ENCODE measurements at places on chromosomes 12 and 14.

- DNase-seq: no peak
Measured at GRCh38 chr12:10557766-10558165, 52.1 kb downstream of the EIF2S3B start.

DNA sequence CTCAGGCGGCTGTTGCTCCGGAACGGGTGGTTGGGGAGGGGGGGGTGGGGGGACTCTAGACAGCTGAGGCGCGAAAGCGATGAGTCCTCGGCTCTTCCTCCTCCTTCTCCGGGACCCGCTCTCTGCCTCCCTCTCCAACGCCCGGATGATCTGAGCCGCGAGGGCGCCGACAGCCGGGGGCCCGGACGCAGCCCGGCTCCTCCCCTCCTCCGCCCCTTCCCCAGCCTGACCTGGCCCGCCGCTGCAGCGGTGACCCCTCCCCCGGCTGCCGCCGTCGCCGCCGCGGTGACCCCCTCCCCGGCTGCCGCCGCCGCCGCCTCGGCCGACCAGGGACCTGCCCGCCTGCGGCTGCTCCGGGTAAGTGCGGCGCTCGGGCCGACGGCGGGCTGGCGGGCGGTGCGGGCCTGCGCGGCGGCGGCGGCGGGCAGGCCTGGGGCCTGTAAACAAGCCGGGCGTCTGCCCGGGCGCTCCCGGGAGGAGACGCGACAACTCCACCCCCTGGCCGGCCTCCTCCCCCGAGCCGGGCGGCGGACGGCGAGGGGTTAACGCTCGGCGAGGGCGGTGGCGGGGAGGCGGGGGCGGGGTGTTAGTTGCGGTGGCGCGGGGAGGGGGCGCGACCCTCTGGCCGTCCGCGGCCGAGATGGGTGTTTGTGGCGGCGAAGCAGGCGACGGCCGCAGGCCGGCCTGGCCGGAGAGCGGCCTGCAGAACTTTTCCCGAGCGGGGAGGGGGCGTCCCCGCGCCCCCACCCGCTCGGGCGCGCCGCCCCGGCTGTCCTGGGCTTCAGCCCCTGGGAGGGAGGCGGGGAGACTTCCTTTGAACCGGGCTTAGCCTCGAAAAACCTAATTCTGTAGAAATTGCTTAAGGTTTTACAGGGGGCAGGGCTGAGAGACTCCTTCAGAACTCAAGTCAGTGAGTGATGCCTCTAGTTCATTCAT, 568 bp downstream of the PPM1A start:
- DNase-seq: peak; percentile 33

- no peak for DNase-seq
Measured at GRCh38 chr14:50476134-50476533, 56.2 kb downstream of the MAP4K5 start.

- no peak for DNase-seq
Measured at GRCh38 chr12:73514672-73515071, 1023.0 kb upstream of the ATXN7L3B start.

DNA sequence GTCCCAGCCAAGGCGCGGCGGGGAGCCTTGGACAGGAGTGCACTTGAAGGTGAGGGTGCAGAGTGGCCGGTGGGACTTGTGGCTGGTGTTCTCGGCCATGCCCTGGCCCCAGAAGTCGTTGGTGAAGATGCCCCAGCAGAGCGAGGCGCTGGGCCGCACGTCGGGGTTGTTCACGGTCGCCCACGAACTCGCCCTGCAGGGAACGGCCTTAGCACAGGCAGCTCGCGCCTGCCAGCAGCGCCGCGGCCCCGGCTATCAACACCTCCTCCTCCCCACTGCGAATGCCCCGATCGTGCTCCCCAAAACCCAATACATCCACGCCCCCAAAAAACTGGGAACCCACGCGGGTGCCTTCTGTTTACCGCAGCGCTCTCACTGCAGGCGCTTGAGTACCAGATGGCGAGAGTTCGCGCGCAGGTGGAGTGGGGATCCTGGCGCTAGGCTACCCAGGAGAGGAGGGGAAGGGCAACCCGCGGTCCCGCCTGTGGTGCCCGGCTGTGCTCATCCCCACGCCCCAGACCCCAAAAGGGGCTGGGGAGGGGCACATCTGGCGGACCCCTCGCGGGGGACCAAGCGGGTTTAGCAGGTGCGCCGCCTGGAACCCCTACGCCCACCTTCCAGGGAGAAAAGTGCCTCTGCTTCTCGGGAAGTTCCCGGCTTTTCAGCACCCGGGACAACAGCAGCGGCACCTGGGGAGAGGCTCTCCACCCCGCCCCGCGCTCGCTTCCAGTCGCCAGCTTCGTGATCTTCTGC, 386.3 kb upstream of the TMTC1 start:
- DNase-seq: no peak

GRCh38 chr12:10031771-10032175, 1.3 kb downstream of the CLEC9A start:
- DNase-seq: peak; percentile 35

GRCh38 chr14:39015360-39015961, 87.6 kb downstream of the SEC23A start:
- DNase-seq: no peak

GRCh38 chr14:23015618-23016017, 5.7 kb upstream of the C14orf93 start:
- no peak for DNase-seq

- DNase-seq: no peak
Measured at GRCh38 chr12:43795716-43796280, 10.3 kb downstream of the TWF1 start.

DNA sequence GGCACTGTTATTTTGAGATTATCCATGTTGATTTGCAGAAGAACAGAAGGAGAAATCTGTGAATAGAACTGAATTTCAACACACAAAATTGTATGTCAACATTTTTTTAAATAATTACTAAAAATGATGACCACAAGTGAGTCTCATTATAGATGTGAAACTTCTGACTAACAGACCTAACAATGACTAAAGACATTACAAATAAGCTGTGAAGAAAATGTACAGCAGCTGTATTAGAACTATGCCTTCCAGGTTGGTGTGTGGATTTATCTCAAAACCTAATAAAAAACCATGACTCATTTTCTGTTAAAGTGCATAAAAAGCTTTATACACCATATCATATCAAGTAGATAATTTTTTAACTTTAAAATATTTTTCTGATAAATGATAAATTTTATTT, 22.5 kb upstream of the FOXG1 start:
- no peak for DNase-seq

- DNase-seq: no peak
Measured at GRCh38 chr12:10732549-10732948, 9.4 kb upstream of the YBX3 start.

DNA sequence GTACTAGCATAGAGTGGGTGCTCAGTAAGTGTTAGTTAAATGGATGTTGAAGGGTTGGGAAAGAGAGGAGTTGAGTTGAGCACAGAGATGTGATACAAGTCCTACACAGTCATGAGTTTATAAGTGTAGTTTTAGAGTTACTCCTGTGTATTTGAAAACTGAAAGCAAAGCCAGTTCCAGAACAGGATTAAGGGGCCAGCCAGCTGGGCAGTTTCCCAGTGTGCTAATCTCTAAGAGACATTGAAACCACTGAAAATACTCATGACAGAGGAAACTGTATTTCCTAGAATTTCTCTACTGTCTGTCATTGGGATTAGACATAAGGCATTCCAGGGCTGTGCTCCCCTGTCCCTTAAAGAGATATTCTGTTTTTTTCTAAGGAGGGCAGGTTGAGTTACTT, 101.0 kb downstream of the DERA start:
- no peak for DNase-seq

- DNase-seq: no peak
Measured at GRCh38 chr12:24078318-24078765, 128.9 kb upstream of the SOX5 start.

- no peak for DNase-seq
Measured at GRCh38 chr12:29212682-29213403, 63.8 kb downstream of the FAR2 start.

DNA sequence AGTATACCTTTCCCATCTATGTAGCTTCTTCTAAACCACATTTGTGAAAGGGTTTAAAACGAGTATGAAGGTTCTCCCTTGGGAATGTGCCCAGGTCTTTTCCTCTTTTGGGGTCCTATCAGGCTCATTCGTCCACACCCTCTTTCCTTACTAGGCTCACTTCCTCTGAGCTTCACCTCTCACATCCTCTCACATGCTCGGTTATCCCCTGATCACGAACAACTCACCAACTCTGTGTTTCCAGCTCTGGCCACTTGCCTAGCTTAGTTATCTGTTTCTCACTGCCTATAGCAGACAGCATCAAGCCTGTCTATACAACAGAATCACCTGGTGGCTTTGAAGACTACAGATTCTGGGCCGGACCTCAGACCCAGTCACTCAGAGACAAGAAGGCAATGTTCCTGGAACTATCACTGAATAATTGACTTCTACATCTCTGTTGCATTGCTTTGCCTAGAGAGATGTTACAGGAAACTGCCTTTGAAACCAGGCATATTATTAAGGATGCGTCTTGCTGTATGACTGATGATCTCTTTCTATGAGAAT, 158.2 kb downstream of the FOXN3 start:
- DNase-seq: no peak

DNA sequence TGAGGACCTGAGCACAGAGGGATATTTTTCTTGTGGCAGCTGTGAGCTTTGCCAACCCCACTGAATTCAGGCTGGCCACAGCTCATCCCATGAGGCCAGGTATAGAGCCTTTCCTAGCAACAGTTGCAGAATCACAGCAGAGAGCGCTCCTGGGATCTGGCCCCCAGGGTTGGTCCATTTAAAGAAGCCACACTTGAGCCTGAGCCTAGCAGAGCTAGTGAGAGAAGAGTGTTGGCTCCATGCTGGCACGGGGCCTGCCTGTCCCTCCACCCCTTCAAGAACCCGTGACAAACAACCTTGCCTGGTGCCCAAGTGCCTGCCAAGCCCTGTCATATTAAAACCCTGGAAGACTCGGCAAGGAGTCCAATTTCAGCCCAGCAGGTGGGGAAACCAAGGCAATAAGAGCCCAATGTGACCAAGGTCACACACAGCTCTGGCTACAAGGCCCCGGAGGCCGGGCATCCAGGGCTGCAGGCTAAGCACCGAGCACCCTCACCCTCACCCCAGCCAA, 91.6 kb downstream of the LRRC74A start:
- DNase-seq: no peak

- no peak for DNase-seq
Measured at GRCh38 chr12:65093606-65094005, 27.5 kb downstream of the WIF1 start.

GRCh38 chr12:29012673-29013072, 136.4 kb upstream of the FAR2 start:
- DNase-seq: no peak

GRCh38 chr12:32595251-32595650, 83.8 kb upstream of the DNM1L start:
- DNase-seq: no peak

GRCh38 chr12:91763654-91764370, 381.8 kb downstream of the BTG1 start:
- no peak for DNase-seq

- DNase-seq: no peak
Measured at GRCh38 chr12:47808574-47809365, 10.9 kb downstream of the HDAC7 start.

GRCh38 chr12:113802966-113803758, 163.0 kb downstream of the RBM19 start:
- DNase-seq: no peak

- DNase-seq: no peak
Measured at GRCh38 chr14:63611078-63611477, 30.6 kb downstream of the WDR89 start.

DNA sequence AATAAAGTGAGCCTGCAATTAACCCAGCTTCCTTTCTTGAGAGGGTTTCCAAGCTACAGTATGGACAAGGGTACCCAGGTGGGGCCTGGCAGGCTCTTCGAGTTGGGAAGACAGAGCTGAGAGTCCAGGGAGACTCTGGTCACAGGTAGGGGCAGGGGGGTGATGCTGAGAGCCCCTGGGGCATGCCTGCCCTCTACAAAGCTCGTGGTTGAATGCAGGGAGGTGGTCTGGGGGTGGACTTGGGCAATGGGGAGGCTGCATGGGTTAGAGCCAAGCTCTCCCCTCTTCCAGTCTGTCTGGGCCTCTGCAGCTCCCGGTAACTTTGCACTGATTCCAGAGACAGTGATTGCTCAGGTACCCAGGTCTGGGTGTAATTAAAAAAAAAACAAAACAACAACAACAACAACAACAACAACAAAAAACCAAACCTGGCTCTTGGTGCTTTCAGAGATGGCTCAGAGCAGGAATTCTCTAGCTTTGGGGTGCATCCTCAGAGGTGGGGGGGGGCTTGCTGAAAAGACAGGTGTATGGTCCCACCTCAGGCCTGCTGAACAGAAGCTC, 30.8 kb upstream of the PPP2R5C start:
- DNase-seq: no peak

DNA sequence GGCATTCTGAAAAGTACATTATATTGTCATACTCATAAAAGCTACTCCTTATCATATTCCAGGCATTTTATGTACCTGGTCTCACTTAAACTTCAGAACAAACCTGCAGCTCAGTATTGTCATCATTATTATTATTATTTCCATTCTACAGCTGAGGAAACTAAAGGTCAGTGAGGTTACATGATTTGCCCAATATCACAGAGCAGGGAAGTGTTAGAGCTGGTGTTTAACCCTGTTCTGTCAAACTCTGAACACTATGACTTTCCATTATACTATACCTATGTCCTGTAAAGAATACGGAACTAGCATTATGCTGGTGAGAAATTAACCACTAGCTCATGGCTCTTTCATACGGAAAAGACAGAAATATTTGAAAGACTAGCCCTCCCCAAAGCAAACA, 56.4 kb downstream of the STON2 start:
- DNase-seq: no peak

- no peak for DNase-seq
Measured at GRCh38 chr12:106446419-106447092, 89.0 kb downstream of the POLR3B start.

DNA sequence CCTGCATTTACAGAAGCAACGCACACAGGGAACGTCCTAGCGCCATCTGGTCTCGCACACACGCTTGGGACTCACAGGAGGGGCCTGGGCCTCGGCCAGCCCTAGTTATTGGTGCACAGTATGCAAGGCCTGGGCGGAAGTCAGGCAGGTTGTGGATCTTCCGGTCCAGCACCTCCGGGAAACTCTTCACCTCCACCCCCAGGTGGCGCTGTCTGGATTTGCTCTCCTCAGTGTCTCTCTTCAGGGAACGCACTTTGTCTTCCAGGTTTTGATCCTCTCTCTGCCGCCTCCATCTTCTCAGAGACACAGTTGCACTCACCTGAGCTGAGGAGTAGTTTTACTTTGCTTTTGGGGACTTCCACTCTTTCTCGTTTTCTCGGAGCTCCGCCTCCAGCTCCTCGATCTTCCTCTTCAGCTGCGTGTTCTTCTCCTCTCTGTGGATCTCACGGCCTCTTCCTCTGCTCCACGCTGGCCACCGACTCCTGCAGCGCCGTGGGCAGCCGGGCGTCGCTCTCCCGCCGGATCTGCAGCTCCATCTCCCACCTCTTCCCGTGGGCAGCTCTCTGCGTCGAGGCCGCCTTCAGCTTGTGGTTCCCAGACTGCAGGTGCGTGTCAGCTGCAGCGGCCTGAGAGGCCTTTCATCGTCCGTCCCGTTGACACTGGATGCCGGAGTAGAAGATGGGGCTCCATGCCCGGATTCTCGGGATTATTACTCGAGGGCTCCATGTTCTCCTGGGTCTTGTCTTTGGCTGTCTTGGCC, 933.8 kb downstream of the TMEM121 start:
- DNase-seq: no peak
